Stimulated activated CD8-positive, alpha-beta memory T cell treated with anti-CD3 and anti-CD28 coated beads, Interleukin-7, amount 100 ng/mL, for 1 hour (primary cell): ENCODE measurements at places on chromosomes 11 and 22.

- DNase-seq: no peak
Observed at GRCh38 chr11:32034149-32034548, 56.7 kb upstream of the RCN1 start.

GRCh38 chr22:33401291-33401690 lies 343.1 kb upstream of the SYN3 start:
- DNase-seq: no peak

DNA sequence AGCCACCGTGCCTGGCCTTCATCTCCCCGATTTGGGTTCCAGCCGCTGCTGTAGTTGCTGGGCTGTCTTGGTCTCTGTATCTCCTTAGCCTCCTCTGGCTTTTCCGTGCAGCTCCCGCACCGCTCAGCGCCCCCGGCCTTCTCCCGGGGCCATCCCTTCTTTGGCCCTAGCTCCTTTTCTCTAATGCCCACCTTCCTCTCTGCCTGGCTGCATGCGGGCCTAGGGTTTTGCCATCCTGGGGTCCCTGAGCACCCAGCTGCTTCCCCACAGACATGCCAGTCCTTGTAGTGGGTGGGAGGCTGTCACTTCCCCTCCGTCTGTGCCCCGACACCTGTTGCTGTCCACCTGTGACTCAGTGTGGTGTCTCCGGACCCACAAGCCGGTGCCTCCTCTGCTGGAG lies 36.4 kb downstream of the KCNJ4 start:
- no peak for DNase-seq

- no peak for DNase-seq
Observed at GRCh38 chr11:78031629-78032028, 8.6 kb upstream of the KCTD14 start.

DNA sequence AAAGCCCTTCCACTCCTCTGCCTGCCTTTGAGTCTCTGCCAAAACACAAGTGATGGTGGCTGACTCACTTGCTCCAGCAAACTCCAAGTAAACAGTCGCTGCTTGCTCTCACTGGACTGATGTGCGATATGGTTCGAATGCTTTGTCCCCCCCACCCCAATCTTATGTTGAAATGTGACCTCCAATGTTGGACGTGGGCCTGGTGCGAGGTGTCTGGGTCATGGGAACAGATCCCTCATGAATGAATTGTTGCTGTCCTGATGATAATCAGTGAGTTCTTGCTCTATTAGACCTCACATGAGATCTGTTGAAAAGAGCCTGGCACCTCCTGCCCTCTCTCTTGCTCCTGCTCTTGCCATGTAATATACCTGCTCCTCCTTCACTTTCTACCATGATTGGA lies 747.9 kb downstream of the OPCML start:
- DNase-seq: no peak

- DNase-seq: no peak
Observed at GRCh38 chr11:132910011-132910760, 622.1 kb downstream of the OPCML start.

DNA sequence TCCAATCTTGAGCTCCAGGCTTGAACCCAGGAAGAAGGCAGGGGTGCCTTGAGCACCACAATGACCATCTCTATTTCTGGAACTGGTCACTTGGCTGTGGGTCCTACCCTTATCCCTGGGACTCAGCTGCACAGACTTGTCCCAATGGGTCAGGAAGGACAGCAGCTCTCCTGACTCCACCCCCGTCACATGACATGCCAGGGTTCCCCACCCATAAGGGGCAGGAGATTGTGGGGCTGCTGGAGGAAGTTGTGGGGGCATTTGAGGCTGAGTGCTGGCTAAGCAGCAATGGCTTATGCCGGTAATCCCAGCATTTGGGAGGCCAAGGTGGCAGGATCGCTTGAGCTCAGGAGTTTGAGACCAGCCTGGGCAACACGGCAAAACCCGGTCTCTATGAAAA lies 56.2 kb downstream of the NFAM1 start:
- no peak for DNase-seq

- no peak for DNase-seq
Observed at GRCh38 chr11:45054956-45055355, 91.5 kb upstream of the PRDM11 start.

DNA sequence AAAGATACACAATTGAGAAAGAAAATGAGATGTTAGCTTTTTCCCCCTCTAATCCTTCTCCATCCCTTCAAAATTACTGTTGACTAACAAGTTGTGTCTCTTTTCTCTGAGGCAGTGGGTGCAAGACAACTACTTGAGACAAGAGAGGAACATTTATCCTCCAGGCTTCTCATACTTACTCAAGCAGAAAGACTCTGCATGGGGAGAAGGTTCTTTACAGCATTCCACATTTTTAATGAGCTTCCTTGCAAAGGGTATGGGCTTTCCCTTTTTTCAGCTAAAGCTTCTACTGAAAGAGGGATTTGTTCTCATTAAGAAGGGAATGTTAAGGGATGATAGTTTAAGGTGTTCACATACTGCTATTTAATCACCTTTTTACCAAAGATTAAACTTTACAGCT lies 47.8 kb downstream of the PAX6 start:
- DNase-seq: no peak

- no peak for DNase-seq
Observed at GRCh38 chr11:109798521-109798920, 294.7 kb upstream of the ZC3H12C start.

DNA sequence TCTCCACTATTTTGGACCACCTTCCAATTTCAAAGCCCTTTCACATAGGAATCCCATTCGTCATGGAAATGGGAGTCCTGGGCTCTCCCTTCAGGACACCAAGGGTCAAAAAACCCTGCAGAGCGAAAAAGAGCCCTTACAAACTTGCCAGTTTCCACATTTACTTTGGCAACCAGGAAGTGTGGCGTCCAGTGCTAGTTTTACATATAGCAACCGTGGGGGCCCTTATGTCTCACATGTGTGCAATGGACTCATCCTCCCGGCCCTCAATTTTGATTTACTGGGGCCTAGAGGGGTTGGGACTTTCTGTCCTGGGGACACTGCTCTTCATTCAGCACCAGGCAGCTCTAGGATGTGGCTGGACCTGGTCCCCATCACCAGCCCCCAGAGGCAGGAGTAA lies 33.7 kb downstream of the DAGLA start:
- DNase-seq: no peak

DNA sequence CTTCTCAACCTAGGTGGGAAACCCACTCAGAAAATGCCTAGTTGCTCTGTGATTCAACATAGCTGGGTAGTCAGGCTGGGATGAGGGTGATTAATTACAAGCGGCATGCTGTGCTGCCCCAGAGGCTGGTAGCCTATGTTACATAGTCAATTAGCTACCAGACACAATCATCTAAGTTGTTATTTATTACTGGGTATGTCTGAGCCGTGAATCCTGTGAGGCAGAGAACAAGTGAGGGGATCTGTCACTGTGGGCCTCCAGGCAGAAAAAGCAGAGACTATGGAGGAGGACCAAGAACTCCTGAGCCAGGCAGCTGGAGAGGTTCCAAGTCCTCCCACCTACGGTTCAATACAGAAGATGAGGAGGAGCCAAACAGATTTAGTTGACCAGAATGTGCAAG lies 186.6 kb upstream of the BDNF start:
- DNase-seq: no peak

DNA sequence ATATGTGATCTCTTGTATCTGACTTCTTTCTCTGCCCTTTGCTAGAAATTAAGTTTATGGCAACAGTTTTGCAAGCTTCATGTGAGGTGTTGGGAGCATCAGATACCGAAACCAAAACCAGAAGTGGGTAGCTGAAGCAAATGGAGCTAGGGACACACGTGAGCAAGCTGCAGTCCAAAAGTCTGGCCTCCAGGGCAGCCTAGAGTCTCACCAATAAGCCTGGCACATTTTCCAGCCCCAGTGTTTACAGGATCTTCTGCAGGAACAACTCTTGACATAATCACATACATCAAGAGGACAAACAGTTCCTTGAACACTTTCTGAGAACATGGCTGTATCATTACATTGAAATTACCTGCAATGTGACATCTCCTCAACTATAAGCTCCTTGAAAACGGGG lies 114.1 kb downstream of the LARGE1 start:
- DNase-seq: no peak

- no peak for DNase-seq
Observed at GRCh38 chr11:102981324-102981910, 25.9 kb upstream of the MMP13 start.

- DNase-seq: no peak
Observed at GRCh38 chr11:89175796-89176195, 1.9 kb upstream of the TYR start.

DNA sequence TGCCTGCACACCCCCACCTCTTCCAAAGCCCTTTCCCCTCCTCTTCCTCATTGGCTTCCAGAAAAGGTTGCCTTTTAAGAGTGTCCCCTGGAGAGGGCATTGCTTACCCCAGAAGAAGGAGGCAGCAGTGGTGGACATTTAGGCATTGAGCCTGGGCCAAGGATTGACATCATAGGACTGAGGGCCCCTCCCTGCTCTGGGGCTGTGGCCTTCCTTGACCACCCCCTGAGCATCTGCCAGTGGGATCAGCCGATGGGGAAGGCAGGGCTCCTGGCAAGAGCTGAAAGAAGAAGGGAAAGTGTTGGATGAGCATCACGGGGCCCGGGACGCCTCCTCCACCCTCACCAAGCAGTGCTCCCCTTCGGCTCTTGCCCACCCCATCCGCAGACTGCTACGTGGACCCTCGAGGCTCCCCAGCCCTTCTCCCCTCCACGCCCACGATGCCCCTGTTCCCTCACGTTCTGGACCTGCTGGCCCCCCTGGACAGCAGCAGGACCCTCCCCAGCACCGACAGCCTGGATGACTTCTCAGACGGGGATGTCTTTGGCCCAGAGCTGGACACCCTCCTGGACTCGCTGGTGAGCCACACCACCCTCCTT lies 37.4 kb downstream of the ZC3H7B start:
- no peak for DNase-seq

- no peak for DNase-seq
Observed at GRCh38 chr22:26941896-26942636, 284.7 kb downstream of the MIAT start.

DNA sequence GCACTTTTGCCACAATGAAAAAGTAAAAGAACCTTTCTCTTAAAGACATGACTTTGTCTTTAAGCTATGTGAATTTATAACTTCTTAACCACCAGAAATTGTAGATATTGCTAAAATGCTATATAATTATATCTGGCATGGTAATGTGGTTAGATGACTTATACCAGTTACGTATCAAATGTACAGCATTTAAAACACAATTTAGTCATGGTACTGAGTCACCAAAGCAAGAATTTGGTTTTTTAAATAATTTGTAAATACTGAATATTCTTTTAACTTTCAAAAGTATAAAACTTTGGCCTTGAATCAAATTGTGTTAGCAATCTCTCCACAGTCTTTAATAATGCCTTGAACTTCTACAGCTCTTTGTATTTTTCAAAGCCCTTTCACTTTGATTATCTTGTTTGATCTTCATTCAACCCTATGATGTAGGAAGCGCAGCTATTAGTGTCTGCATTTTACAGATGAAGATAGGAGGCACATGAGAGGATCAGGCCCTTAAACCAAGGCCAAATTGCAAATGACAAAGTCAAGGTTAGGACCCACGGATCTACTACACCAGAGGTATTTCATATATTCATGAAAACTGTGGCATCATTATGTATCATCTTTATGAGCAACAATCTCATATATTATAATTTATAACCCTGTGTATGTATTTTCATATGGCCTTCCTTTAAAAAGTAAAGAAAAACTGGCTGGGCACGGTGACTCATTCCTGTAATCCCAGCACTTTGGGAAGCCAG lies 4.4 kb upstream of the SYTL2 start:
- no peak for DNase-seq

DNA sequence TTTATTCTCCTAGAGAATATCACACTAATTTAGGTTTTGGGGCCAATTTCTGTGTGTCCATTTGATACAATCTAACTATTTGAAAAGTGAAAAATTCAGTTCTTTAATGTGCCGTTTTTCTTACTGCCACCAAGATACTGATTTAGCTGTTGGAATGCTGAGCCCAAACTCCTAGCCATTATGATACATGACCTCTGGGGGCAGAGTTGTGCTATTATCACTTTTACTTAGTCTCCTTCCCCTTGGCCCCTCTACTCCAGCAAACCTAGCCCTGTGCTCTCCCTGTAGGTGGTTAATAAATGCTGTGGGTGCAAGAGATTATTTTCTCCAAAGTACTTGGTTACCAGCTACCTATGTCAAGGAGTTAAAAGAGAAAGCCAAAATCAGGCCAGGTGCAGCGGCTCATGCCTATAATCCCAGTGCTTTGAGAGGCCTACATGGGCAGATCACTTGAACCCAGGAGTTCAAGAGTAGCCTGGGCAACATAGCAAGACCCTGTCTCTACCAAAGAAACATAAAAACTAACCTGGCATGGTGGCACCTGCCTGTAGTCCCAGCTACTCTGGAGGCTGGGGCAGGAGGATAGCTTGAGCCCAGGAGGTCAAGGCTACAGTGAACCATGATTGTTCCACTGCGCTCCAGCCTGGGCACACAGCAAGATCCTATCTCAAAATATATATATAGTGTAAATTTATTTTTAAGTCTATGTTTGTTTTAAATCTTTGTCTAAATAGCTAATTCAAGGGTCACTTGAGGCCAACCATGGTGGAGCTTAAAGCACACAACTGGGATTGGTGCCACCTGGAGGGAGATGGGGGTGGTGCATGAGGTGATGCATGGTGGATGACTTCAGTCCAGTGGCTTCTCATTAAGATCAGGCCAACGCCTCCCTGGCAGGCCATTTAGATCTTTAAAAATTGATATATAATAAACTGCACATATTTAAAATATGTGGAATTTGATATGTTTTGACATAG lies 193.2 kb upstream of the PLET1 start:
- DNase-seq: no peak

DNA sequence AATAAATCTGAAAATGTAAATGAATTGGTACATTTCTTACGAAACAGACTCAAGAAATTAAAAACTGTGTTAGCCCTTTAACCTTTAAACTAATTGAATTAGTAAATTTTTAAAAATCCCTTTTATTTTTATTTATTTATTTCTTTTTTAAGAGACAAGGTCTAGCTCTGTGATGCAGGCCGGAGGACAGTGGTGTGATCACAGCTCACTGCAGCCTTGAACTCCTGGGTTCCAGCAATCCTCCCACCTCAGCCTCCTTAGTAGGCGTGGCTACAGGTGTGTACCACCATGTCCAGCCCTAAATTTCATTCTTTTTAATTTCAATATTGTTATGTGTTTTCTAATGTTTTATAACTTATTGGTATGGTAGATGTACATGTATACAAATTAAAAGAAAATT lies 72.6 kb downstream of the MYEOV start:
- DNase-seq: no peak
